ENCODE measurements at places on chromosomes 7 and 10.

DNA sequence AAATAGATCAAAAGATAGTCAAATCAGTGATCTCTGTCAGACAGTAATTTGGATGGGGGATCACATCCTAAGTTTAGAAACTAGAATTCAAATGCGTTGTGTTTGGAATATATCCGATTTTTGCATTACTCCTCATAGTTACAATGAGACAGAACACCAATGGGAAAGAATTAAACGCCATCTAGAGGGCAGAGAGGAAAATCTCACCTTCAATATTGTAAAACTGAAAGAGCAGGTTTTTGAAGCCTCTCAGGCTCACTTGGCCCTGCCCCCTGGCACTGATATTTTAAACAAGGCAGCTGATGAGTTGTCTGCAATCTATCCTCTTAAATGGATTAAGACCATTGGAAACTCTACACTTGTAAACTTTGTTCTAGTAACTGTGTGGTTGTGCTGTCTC, 17.7 kb downstream of the FRG2B start:
- DNase-seq, result peak; percentile 2

DNA sequence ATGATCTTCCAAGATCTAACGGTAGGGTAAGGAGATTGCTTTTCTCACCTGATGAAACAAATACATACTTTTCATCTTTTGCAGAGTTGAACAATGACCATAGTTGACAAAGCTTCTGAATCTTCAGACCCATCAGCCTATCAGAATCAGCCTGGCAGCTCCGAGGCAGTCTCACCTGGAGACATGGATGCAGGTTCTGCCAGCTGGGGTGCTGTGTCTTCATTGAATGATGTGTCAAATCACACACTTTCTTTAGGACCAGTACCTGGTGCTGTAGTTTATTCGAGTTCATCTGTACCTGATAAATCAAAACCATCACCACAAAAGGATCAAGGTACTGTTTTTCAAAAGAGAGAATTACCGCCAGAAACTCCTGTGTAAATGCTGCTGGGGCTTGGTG, 79.9 kb downstream of the ANKRD61 start:
- no peak for DNase-seq

DNA sequence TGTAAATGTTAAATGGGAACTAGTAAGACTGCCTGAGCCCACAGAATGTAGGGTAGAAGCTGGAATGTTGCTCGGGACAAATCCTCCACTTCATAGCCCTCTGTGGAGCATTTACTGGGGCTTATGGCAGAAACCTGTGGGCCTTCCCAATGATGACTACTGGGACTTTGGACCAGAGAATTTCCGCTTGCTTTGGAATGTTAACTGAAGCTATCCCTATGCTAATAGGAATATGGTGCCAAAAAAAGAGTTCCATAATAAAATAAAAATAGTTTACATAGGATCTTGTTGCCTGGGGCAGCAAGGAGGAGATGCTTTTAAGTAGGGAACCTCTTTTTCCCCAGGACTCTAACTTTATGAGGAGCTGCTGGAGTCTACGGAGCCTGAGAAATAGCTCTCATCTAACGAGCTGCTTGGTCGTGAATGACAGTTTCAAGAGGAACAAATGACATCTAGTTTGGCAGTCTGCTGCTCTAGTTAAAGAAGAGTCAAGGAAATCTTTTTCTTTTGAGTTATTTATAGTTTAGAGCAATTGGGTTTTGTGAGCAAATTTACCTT, 5.7 kb upstream of the DYNC2I1 start:
- no peak for DNase-seq

- peak; percentile 96 for DNase-seq
These were observed 24.9 kb upstream of the FAM180A start for GRCh38 chr7:135773464-135773863.

- no peak for DNase-seq
These were observed 1065.8 kb downstream of the REEP3 start for GRCh38 chr10:64586934-64587503.

- no peak for DNase-seq
These were observed 16.5 kb upstream of the UBE2D1 start for GRCh38 chr10:58318346-58318745.

All from brain (organoid and tissue), 16 donors.